ENCODE measurements at places on chromosomes 3 and 15.
A peak's percentile ranks its signal among the peaks of the same experiment; 100 is the strongest.

DNA sequence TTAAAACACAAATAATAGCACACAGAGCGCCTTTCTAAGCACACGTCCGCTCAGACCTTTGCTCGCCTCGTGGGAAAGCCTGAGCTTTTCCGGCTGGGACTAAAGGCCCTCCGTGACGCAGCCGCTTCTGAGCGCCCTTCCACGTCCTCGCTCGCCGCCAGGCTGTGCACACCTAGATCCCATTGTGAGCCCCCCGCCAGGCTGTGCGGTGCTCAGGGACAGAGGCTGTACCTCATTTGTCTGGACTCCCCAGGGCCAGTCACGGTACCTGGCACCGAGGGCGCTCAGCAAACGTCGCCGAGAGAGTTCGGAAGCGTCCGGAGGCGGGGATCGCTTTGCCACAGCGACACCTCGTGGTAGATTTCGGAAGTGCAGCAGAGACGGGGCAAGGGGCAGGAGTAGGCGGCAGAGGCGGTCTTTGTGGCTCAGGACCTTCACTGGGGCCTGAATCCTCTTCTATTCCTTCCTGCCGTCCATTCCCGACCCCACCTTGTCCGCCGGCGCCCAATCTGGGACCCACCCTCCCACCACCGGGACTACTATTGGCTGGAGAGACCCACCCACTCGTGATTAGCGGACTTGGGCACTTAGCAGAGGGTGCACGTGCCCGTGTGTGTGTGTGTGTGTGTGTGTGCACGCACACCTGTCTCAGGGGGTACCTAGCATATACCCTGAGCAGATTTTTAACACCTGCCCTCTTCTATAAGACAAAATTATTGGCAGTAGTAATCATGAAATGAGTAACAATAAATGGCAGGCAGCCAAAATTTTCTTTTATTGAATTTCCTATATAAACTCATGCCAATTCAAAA is 65.6 kb downstream of the RHCG start:
- peak; percentile 76 for DNase-seq

GRCh38 chr3:124461838-124462632 is 268.2 kb upstream of the UMPS start:
- DNase-seq, result no peak

DNA sequence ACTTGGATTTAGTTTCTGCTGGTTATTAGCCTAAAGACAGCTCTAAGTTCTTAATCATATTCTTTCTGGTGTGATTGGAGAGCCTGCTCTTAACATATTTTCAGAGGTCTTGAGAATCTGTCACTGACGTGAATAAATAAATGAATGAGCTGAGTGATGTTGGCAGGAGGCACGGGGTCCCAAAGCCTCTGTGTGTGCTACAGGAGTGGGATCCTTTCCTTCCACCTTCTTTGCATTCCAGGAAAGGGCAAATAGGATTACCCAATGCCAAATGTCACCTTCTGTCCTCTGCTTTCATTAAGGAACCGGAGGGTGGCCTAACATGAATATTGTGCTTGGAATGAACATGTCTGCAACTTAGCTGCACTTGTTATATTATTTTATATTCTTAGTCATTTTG is 53.1 kb downstream of the CD47 start:
- no peak for DNase-seq

- no peak for DNase-seq
These were observed 51.1 kb downstream of the CHST2 start for GRCh38 chr3:143170676-143171075.

DNA sequence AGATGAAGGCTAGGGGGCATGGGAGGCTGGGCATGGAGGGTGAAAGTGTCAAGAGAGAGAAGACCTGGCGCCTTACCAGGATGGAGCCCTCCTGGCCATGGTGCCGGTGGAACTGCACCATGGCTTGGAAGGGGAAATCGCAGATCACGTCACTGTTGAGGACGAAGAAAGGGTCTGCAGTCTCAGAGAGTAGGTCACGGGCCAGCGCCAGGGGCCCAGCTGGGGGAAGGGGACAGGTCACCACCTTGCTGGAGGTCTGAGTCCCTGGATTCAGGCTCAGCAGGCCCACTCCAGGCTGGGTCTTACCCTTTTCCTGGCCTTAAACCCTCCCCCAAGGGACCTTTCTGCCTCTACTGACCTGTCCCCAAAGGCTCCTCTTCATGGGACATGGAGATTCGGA is 855 bp downstream of the GMPPB start:
- no peak for DNase-seq

GRCh38 chr3:112042842-112043280 is 8.3 kb downstream of the TMPRSS7 start:
- no peak for DNase-seq

- DNase-seq, result no peak
These were observed 830.0 kb upstream of the ALCAM start for GRCh38 chr3:104536715-104537114.

DNA sequence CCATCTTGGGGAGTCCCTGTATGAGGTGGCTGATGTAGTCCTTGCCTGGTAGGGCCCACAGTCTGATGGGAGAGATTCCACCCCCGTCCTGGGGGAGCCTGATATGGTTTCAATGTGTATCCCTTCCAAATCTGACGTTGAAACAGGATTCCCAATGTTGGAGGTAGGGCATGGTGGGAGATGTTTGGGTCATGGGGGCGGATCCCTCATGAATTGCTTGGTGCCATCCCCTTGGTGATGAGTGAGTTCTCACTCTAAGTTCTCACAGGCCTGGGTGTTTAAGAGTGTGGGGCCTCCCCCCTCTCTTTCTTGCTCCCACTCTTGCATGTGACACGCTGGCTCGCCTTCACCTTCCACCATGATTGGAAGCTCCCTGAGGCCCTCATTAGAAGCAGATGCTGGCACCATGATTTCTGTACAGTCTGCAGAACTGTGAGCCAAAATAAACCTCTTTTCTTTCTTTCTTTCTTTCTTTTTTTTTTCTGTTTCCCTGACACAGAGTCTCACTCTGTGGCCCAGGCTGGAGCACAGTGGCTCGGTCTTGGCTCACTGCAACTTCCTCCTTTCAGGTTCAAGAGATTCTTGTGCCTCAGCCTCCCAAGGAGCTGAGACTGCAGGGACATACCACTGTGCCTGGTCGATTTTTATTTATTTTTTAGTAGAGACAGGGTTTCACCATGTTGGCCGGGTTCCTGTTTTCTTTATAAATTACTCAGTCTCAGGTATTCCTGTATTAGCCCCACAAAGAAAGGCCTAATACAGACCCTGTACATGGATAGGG is 28.6 kb downstream of the ITGA11 start:
- no peak for DNase-seq

DNA sequence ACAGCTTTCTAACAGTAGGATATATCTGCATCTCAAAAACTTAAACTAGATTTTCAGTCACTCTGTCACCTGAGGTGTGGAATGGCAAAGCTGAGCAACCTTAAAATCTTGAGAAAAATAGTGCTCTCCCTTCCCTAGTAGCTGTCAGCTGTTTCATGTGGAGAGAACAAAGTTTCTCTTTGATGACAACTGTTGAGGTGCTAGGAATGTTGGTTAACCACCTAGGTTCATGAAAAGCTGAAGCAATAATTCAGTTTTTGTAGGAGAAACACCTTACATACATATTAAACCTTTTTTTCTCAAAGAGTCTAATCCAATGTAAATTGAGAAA is 40.8 kb downstream of the TCF12 start:
- no peak for DNase-seq

- DNase-seq, result no peak
These were observed 144.7 kb upstream of the WNT5A start for GRCh38 chr3:55631766-55632331.

GRCh38 chr3:72141264-72141663 is 356.3 kb upstream of the PROK2 start:
- no peak for DNase-seq

DNA sequence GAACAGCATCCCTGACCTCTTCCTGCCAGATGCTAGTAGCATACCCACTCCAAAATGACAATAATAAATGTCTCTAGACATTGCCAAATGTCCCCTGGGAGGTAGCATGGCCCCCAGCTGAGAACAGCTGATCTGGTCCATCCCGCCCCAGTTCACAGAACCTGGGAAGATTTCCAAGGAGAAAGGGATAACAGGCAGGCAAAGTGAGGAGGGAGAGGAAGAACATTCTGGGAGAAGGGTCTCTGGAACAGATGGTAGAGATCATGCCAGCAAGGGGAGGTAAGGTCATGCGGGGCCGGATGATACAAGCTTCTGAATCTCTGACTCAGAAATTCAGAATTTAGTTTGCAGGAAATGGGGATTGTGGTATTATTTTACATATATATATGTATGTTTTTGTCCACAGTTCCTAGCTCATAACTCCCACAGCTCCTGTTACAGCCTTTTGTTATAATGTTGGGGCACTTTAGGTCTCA is 192.7 kb downstream of the SUCLG2 start:
- no peak for DNase-seq

DNA sequence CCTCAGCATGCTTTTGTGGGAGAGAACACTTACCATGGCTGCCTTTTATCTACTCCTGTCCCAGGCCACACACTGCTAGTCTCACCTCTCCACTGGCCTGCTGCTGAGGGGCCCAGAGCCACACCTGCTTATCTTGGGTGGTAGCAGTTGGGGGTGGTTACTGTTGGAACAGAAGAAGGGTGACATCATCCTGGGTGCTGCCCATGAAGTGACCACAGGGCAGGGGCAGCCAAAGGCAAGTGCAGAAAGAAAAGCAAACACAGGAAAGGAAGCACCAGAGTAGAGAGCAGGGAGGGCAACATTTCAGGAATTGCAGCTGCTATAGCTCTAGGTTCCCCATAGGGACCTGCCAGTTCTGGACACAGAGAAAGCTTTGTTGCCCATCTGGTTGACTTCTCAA is 345.2 kb downstream of the VPS13C start:
- DNase-seq, result peak; percentile 61

GRCh38 chr3:13519006-13519791 is 29.7 kb upstream of the FBLN2 start:
- DNase-seq, result no peak

DNA sequence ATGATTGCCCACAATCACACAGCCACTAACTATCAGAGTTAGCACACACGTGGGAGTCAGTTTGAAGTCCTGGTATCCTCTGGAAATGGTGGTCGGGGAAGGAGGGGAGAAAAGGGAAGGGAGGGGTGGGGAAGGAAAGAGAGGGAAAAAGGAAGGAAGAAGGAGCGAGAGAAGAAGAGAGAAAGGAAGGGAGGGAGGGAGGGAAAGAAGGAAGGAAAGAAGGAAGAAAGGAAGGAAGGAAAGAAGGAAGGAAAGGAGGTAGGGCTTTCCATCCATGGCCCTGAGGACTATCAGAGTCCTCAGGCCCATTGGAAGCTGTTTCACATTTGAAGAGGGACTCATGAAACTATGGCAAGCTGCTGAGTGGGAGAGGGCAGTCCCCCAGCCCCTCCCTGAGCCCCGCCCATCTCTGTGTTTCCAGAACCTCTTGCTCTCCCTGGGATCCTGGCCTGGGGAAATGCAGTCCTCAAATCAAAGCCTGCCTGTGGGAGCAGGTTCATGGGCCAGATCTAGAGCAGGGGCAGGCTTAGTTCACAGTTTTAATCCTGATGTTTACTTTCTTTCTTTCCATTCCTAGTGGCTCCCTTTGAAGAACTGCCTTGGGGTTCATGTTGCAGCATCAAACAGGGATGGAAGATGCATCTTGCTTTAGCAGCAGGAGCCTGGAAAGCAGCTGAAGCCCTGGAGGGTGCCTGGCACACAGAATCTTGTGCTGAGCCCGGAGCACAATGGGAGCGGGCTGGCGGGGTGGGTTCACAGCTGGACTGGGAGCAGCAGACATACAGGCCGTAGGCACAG is 66.1 kb upstream of the GLCE start:
- no peak for DNase-seq

DNA sequence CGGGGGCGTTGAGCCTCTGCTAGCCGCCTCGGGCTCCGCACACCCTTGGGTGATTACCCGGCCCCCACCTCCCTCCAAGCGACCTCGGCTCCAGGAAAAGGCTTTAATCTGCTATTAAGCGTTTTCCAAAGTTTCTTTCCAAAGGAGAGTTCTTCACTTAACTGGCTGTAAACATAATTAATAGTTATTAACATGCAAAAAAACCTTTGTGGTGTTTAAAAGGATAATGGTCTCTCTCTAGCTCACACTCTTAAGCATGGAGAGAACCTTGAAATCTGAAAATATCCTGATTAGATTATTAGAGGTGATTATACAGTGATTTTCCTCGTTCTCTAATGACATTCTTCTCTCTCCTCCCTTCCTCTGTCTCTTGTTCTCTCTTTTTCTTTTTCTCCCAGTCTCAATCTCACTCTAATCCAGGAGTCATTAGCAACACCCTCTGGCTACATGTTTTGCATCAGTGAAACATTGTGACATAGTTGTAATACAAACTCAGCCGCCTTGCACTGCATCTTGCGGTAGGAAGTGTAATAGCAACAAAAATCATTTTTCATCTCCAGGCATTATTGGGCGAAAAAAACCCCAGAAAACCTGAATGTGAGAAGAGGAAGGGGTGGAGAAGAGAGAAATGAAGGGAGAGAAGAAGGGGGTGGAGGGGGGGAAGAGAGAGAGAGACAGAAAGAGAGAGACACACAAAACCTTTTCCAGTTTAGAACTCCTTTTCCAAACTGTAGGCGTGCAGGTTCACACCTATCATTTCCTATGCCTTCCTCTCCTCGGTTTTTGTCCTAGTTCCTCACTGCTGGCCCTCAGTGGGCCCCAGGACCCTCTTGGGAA is 24.4 kb downstream of the NR2F2 start:
- peak; percentile 77 for DNase-seq

DNA sequence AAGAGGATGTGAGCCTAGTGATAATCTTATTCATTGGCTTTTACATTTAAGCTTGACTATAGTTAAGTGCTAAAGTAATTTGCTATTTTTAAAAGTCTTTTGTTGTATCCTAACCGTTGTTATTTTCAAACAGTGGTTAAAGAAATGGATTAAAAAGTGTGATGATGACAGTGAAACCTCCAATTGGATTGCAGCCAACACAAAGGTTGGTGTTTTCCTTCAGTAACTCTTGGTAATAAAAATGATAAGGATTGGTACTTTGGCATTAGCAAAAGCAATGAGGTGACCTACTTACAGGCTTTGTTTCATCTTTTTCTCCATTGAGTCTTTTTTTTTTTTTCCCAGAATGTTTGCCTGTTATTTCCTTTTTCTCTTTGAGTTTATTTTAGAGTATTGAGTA is 87.5 kb upstream of the GOLGA6B start:
- no peak for DNase-seq

- DNase-seq, result no peak
These were observed 97.9 kb upstream of the UNC13C start for GRCh38 chr15:53880357-53880756.

DNA sequence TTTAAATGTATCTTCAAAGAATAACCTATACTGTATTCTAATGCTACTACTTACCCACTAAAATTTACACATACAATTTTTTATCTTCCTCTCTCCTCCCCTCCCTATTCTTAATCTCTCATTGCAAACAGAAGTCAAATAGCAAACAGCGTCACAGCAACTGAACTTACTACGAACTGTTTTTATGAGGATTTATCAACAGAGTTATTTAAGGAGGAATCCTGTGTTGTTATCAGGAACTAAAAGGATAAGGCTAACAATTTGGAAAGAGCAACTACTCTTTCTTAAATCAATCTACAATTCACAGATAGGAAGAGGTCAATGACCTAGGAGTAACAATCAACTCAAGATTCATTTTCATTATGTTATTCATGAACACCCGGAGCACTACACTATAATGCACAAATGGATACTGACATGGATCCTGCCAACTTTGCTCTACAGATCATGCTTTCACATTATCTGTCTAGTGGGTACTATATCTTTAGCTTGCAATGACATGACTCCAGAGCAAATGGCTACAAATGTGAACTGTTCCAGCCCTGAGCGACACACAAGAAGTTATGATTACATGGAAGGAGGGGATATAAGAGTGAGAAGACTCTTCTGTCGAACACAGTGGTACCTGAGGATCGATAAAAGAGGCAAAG is 984 bp downstream of the FGF7 start:
- no peak for DNase-seq

GRCh38 chr3:131907796-131908195 is 127.0 kb downstream of the CPNE4 start:
- no peak for DNase-seq

- DNase-seq, result no peak
These were observed 164.6 kb downstream of the DPH6 start for GRCh38 chr15:35381328-35381727.

Measured in T47D (cell line).